ENCODE measurements at places on chromosomes 13 and 19.

DNA sequence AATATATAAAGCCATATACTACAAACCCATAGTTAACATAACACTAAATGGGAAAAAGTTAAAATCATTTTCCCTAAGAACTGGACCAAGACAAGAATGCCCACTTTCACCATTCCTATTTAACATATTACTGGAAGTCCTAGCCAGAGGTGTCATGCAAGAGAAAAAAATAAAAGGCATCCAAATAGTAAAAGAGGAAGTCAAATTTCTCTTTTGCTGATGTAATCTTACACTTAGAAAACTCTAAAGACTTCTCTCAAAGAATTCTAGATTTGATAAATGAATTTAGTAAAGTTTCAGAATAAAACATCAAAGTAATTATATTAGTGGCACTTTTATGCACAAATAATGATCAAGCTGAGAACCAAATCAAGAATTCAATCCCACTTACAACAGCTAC lies 678.9 kb upstream of the SLITRK5 start:
- DNase-seq, result no peak

GRCh38 chr13:21074546-21074945 lies 13.2 kb upstream of the LATS2 start:
- no peak for DNase-seq

DNA sequence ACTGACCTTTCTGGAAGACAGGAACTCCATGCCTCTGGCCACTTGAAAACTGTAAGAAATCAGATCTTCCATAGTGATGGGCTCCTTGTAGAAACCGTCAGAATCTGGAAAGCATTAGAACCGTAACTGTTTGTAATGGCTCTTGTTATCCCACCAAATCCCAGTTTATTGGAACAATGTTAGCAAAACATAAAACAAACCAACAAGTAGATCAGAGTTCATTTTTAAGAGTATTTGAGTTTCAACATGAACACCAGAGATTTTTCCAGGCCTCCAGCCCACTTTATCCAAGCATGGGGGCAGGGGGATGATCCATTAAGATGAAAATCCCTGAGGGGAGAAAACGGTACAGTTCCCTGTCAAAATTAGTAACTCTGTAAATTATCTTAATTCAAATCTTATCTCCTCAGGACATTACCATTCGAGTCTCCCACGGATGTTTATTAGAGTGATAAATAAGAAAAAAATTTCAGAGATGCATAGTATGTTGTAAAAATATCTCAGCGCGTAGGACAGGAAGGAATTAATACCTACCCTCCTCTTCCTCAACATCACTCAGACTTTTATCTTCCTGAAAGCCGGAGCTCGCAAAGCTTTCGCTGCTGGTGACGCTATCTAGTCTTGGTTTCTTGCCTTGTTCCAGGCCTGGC lies 172.5 kb downstream of the FLT1 start:
- no peak for DNase-seq

GRCh38 chr13:98691360-98691759 lies 61.1 kb downstream of the SLC15A1 start:
- DNase-seq, result no peak

GRCh38 chr19:54030895-54031586 lies 32.7 kb downstream of the VSTM1 start:
- DNase-seq, result no peak

- DNase-seq, result no peak
Measured at GRCh38 chr19:16232127-16232526, 34.4 kb downstream of the AP1M1 start.
